ENCODE measurements at places on chromosomes 1 and 21.

DNA sequence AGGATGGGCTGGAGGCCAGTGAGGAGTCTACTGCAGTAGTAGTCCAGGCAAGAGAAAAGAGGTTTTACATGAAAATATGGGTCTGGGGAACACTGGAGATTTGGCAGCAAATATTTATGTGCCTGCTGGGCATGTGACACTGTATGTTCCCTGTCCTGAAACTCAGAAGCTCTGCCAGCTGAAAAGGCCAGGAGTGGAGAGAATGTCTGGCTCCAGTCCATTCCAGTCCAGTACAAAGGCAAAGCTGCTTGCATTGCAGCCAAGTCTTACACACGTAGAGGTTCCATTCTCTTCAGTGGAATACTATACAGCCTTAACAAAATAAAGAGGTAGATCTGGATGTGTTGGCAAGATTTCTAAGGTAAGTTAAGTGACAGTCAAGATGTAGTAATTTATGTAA is 7.5 kb upstream of the YBX1 start:
- no peak for DNase-seq

- no peak for DNase-seq
Measured at GRCh38 chr1:94079989-94080388, 41.0 kb downstream of the ABCA4 start.

DNA sequence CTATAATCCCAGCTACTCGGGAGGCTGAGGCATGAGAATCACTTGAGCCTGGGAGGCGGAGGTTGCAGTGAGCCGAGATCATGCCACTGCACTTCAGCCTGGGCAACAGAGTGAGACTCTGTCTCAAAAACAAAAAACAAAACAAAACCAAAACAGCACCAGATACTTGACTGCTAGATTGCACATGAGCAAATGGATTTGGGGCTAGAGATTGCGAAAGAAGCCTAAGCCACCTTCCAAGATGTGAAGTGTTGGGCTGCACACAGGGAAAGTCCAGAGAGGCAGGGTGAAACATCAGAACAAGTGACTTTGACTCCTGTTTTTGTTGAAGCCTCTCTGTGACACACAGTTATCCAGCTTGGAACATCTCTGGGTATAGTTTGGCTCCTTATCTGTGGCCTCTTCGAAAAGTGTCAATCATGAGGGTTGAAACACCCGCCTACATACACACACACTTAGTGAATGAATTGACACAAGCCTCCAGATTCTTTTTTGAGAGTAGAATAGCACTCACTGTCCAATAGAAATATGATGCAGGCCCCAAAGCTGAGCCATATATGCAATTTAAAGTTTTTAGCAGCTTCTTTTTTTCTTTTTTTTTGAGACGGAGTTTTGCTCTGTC is 34.2 kb upstream of the GPR137B start:
- no peak for DNase-seq

- DNase-seq = no peak
Measured at GRCh38 chr1:248792342-248792741, 33.4 kb downstream of the SH3BP5L start.

DNA sequence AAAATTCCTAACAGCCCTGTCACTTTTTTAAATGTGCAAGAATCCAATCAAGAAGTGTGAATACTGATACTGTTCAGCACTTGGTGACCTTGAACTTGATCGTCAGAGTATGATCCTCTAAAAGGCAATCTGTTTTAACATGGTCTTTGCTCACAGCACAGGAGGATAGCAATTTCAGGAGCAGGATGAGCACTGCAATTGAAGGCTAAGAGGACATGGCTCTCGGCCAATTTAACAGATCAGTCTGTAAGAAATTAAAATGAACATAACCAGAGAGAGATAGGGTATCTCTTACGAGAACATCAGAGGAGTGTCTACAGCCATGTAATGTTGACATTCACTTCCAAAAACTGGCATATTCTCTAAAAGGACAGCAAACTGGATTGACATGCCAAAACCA is 243.1 kb downstream of the LTN1 start:
- no peak for DNase-seq

DNA sequence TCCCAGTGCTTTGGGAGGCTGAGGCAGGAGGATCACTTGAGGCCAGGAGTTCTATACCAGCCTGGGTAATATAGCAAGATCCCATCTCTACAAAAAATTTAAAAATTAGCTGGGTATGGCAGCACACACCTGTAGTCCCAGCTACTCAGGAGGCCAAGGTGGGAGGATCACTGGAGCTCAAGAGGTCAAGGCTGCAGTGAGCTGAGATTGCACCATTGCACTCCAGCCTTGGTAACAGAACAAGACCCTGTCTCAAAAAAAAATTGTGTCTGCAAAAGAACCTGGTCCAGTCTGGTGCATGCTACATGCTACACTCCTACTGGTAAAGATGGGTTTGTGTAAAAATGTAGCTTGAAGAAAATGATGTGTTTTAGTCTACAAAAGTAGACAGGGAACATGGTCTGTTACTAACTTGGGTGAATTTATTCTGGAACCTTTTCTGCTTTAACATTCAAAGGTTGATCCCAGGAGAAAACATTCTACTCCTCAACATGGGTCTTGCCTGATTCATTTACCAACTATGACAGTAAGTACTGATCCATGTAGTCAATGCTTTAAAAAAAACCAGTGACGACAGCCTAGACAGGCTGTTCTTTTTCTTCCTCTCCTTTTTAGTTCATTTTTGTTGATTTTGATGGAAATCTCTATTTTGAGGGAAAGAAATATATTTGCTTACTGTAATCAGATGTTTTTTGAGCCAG is 32.7 kb upstream of the ENAH start:
- DNase-seq = peak; percentile 14

DNA sequence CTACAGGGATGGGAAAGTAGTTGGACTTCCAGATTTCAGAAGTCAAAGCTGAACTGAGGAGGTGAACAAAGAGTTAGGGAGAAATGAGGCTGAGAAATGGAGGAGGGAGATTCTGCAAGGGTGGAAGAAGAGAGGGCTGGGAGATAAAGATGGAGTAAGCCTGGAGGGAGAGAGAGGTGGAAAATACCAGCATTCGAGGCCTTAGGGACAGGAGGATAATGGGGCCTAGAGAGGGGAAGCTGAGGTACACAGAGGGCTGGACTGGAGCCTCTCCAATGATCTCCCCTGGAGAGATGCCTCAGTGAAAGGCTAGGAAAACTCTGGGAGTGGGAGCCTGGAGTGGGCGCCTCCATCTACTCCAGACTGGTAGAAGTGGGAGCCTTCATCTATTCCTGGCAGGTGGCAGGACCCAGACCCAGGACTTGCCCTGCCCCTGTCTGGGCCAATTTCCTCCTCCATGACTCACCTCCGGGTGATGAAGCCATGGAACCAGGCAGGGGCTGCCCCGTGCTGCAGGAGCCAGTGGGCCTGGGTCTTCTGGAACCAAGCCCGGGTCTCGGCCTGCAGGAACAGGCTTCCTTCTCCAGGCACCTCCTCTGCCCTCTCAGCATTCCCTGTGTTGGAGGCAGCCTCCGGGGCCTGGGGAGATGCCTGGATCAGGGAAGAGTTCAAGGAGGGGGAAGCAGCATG is 1.9 kb downstream of the SH2D2A start:
- no peak for DNase-seq

DNA sequence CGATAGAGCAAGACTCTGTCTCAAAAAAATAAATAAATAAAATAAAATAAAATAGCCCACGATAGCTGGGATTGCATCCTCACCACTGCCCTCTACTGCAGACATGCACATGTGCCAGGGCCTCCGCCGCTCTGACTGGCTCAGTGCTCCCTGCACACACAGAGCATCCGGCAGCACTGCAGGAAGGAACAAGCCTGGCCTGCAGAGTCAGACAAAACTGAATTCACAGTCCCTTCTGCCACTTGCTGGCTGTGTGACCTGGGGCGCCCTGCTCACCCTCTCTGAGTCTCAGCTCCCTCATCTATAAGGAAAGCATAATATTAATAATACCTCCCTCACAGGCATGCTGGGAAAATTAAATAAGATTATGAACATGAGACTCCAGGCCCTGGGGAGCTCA is 35.4 kb downstream of the CSMD2 start:
- DNase-seq = no peak

DNA sequence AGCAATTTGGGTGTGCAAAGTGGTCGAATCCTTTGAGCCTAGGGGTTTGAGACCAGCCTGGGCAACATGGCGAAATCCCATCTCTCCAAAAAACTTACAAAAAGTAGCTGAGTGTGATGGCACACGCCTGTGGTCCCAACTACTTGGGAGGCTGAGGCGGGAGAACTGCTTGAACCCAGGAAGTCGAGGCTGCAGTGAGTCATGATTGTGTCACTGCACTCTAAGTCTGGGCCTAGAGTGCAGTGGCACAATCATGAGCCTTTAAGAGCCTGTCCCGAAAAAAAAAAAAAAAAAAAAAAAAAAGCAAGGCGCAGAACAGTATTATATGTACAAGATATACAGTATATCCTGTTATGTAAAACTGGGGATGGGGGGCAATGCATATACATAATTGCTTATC is 25.1 kb upstream of the HTR1D start:
- DNase-seq = no peak

GRCh38 chr1:115255154-115255553 is 82.9 kb downstream of the NGF start:
- DNase-seq = peak; percentile 47

DNA sequence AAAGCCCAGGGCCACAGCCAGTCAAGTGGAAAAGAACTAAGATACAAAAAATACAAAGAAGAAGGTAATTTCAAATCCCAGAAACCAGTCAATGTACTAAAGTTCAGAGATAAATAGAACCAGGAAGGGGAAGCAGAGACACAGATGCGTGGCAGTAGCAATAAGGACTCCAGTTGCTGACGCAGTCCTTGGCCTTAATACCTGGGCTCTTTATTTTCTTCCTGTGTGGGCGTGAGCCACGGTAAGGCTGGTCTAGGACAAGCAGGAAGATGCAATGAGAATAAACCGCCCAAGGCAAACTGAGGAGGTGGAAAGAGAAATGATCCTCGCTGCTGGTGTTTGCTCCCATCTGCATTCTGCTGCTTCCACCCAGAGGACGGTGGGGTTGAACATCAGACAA is 65.6 kb upstream of the PLXNA2 start:
- DNase-seq = no peak

DNA sequence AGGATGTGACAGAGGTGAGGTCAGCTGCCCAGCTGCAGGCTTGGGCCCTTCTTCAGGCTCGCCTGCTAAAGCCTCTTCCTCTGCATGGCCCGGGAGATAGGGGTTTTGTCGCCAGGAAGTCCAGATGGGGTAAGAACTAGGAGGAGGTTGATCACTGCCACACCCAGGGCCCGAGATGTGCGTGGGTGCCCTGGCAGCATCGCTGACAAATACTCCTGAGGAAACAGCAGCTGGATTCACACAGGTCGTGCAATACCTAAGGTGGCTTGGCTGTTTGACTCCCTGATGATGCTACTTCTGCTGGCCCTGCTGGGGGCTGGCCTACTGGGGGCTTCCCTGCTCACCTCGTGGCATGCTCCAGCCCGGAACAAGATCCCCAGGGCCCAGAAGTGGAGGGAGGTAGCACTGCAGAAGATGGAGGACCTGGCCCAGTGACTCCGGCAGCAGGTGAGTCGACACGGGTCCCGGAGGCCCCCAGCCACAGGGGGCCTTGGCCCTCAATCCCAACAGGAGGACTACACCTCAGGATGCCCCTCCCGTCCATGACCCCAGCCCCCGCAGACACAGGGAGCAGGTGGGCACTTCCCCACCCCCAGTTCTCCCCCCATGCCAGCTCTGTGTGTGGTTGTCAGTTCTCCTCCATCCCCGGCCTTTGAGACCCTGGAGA is 29.6 kb downstream of the FAAH start:
- no peak for DNase-seq

- DNase-seq = no peak
Measured at GRCh38 chr1:240445369-240445768, 166.6 kb downstream of the GREM2 start.

DNA sequence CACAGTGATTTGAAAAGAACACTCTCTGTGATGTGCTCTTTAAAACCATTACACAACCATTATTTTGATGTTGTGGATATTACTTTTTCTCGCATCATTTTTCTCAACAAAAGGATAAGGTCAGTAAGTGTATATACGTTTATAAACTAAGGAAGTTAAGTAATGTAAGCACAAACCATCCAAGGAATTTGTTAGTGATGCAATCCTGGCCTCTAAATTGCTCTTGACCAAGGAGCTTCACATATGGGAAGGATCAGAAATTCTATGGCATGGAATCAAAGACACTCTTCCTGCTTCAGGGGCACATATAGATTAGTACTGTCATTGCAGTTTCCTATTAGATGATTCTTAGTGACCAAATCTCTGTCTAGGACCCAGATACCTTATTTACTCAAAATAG is 3.6 kb upstream of the PPP2R5A start:
- DNase-seq = no peak

DNA sequence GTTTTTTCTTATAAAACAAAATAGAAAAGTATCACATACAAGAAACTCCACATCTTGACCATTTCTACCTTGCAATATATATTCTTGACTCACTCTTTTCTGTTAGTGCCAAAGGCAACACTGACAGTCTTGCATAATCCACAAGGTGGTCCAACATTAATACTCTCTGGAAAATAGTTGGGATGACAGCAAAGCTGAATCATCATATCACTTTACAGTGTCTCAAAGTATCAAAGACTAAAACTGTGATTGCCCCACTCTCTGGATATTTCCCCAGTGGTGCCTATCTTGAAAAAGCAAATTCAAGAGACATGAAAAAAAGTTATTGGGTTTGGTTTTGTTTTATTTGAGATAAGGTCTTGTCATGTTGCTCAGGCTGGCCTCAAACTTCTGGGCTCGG is 14.6 kb upstream of the TGFBR3 start:
- DNase-seq = peak; percentile 90

DNA sequence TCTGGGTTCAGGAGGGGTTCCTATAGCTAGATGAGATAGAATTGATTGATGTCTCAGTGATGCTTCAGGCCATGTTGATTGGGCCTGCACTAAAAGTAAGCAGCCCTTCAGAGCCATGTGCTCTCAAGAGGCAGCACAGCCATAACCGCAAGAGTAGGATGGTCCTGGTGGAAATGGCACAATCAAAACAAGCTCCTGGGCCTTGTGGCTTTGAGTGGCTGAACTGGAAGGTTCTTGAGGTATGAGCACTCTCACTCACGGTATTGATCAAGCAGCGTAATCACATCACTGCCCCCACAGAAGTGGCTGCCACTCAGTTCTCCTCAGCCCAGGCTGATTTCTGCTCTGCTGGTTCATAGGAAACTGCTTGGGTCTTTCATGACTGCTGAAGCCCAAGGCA is 76.0 kb downstream of the DDR2 start:
- no peak for DNase-seq

- DNase-seq = no peak
Measured at GRCh38 chr1:39755965-39756659, 15.0 kb downstream of the OXCT2 start.

GRCh38 chr1:30971496-30971895 is 62.9 kb upstream of the SDC3 start:
- DNase-seq = no peak

- DNase-seq = peak; percentile 66
Measured at GRCh38 chr1:97144527-97144926, 422.9 kb downstream of the PTBP2 start.

GRCh38 chr1:241611736-241612135 is 28.4 kb downstream of the CHML start:
- no peak for DNase-seq

DNA sequence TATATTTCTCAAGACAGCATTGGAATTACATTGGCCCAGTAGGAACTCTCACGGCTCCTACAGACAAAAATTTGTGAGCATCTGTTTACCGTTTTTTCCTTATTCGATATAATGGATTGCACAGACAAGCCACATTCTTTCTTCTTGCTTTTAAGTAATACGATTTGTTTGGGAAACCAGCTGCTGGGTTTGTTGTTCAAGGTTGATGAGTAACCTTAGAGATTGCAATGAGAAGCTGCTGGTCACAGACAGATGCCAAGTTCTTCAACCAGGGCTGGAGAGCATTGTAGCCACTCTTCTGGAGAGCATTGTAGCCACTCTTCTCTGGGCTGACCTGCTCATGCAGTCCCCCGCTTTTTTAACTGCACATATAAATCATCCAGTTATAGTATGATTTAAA is 1.4 kb upstream of the MIA3 start:
- DNase-seq = peak; percentile 47

Measured in brain microvascular endothelial cell (primary cell).